Endodermal cell (in vitro differentiated cells): ENCODE measurements at places on chromosomes 5 and 9. TPM values are rescaled to one million over a fixed set of nuclear protein-coding genes. Genes with fewer than 3 reads are reported as not detected.

- H3K36me3 ChIP-seq: no peaks in the 10 kb centered on the region
- no peaks in the 10 kb centered on the region for H3K4me1 ChIP-seq
- no peak overlapping the region for H3K27ac ChIP-seq
- H3K4me3 ChIP-seq: no peak overlapping the region
Measured at GRCh38 chr5:79829260-79829659, 139.6 kb downstream of the CMYA5 start.

DNA sequence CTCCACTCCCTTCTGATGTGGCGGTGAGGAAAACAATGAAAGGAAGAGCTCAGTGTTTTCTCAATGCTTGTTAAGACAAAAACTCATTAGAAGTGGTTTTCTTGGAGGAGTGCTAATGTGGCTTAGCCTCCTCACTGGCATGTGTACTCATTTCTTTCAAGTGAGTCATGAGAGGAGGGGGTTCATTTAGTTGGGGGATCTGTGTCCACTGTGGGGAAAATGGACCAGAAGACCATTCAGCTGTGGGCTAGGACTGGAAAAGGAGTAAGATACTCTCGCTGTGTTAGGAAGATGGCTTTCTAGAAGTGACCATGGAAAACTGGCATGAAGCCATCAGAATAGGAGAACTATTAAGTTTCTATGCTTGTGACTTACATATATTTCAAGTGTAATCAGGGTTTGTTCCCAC, 23.5 kb downstream of the KLF9 start:
- no peaks in the 10 kb centered on the region for H3K4me1 ChIP-seq
- no peak overlapping the region for H3K4me3 ChIP-seq
- no peak overlapping the region for H3K27ac ChIP-seq
- H3K27me3 ChIP-seq: no peaks in the 10 kb centered on the region

FOXD4L3 gene
- total RNA-seq: not detected in 3 replicates

DNA sequence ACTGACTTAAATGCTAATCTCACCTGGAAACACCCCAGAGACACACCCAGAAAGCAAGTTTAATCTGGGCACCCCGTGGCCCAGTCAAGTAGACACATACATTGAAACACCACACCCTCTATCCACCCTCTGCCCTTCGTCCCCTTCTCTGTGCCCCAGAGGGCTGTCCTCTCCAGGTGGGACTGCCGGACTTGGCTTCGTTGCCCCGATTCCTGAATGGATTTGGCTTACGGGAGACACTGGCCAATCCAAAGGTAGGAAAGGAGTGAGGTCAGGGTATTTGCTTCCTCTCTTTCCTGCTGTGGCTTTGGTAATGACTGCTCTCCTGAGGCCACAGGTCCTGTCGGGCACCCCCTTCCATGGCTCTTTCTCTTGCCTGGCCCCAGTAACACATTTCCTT, 25.2 kb upstream of the COL27A1 start:
- H3K27ac ChIP-seq: no peak overlapping the region
- H3K4me3 ChIP-seq: no peak overlapping the region
- no peak for DNase-seq
- H3K27me3 ChIP-seq: no peaks in the 10 kb centered on the region
- H3K4me1 ChIP-seq: no peaks in the 10 kb centered on the region

DNA sequence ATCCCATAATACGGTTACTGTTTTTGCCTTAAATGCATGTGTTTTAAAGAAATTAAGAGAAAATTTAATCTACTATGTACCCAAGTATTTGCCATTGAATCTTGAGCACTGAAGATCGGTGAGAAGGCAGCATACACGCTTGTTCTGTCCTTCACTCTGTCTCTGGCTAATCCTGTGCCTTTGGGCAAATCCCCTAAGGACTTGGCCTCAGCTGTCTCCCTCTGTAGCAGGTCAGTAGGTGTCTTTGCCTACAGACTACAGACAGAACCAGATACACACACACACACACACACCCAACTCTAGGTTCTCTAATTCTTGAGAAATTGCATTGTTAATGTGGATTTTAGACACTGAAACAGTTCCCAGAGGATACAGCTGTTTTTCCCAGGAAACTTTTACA, 117.4 kb downstream of the WDR41 start:
- H3K4me3 ChIP-seq: no peak overlapping the region
- no peaks in the 10 kb centered on the region for H3K27me3 ChIP-seq
- DNase-seq: no peak
- no peak overlapping the region for H3K27ac ChIP-seq

- H3K27me3 ChIP-seq: no peaks in the 10 kb centered on the region
- H3K4me3 ChIP-seq: no peak overlapping the region
- no peak for DNase-seq
- H3K27ac ChIP-seq: no peak overlapping the region
Measured at GRCh38 chr5:34923694-34924461, 5.5 kb upstream of the DNAJC21 start.

DNA sequence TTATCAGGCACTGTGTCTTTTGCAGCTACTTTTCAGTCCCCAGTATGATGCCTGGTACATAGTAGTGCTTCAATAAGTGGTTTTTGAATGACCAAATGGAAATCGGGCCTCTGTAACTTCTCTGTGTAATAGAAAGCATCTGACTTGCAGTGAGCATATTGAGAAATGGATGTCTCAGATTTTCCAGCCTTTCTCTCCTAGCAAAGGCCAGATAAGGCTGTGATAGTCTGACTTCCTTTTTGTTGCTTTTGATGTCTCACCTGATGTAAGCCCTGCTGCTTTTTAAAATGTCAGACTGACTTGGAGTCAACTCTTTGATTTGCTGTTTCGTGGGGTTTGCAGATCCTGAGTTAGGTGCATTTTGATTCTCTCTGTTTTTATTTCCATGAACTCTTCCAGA, 590.0 kb upstream of the ZNF608 start:
- H3K4me3 ChIP-seq: no peak overlapping the region
- no peak overlapping the region for H3K27ac ChIP-seq
- no peaks in the 10 kb centered on the region for H3K27me3 ChIP-seq
- H3K4me1 ChIP-seq: no peaks in the 10 kb centered on the region

- no peak overlapping the region for H3K27ac ChIP-seq
- H3K27me3 ChIP-seq: no peaks in the 10 kb centered on the region
- H3K4me1 ChIP-seq: no peaks in the 10 kb centered on the region
- DNase-seq: no peak
- H3K36me3 ChIP-seq: no peaks in the 10 kb centered on the region
Measured at GRCh38 chr5:34511063-34511462, 145.1 kb upstream of the RAI14 start.

- H3K4me3 ChIP-seq: no peak overlapping the region
- no peaks in the 10 kb centered on the region for H3K27me3 ChIP-seq
- H3K27ac ChIP-seq: no peak overlapping the region
- no peaks in the 10 kb centered on the region for H3K36me3 ChIP-seq
Measured at GRCh38 chr5:96259151-96259772, 173.8 kb downstream of the PCSK1 start.
